Cardiac septum (tissue), 1 donor: ENCODE measurements at places on chromosomes 4 and X.

- no peak for DNase-seq
Observed at GRCh38 chr4:144336633-144337032, 196.1 kb upstream of the GYPA start.

DNA sequence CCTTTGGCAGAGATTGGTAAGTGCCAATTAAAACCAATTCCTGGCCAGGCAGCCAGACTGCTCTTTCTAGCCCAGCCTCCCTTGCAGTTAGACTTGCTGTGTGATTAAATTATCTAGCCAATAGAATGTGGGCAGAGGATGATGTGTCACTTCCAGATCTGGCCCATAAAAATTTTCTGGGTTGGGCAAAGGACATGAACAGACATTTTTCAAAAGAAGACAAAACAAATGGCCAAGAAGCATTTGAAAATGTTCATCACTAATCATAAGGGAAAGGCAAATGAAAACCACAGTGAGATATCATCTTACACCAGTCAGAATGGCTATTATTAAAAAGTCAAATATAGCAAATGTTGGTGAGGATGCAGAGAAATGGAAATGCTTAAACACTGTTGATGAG lies 71.4 kb upstream of the STIM2 start:
- no peak for DNase-seq

GRCh38 chr4:125368146-125368545 lies 53.4 kb downstream of the FAT4 start:
- no peak for DNase-seq

- DNase-seq: no peak
Observed at GRCh38 chr4:96146686-96147085, 306.8 kb downstream of the PDHA2 start.

GRCh38 chrX:72663737-72664136 lies 50.4 kb downstream of the PHKA1 start:
- no peak for DNase-seq

GRCh38 chrX:42797651-42798269 lies 19.8 kb upstream of the PPP1R2C start:
- DNase-seq: no peak

GRCh38 chr4:6986072-6986780 lies 56.9 kb upstream of the TADA2B start:
- DNase-seq: no peak

DNA sequence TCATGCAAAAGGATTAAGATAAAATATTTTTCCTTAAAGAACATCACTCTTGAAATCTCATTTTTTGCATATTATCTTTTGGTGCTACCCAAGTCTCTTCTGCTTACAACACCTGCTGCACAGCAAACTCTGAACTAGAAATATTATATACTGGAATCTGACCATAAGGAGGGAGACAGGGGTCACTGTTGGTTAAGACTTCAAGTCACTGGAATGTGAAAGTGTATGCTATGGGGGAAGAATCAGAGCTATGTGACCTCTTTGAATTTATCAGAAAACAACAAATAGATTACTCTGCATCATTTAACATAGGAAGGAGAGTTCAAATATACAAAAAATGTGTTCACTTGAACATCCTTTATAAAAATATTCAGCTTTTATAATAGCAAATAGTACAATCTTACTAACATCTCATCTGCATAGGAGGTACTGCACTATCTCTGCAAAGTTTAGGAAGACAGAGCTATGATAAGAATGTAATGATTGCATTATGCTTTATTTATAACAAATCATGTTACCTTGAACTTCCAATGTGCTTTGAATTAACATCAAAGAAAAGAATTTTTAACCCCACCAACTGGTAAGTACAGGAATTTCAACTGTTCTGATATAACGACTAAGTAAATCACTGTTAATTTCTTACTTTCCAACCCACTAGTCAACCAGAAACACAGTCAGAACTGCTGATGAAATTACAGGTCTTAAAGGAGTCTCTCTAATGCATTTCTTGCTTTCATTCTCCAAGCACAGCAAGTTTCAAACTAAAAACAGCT lies 69.8 kb downstream of the ZNF827 start:
- DNase-seq: no peak

GRCh38 chr4:38785041-38785790 lies 2.4 kb upstream of the TLR10 start:
- DNase-seq: no peak

DNA sequence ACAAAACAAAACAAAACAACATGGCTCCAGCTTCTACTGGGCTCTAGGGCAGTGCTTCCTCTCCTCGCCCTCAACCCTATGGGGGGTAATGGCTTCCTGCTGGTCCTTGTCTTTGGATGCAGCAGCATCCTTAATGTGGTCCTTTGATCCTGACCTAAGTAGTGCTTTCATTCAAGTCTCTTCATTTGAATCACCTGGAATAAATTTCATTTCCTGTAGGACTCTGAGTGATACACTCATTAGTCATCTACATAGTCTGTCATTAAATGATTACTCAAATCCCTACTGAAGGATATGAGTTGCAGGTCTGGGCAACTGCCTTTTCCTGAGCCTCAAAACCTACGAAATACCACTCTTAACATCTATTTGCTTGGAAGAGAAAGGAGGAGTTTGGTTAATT lies 54.5 kb downstream of the RHOH start:
- no peak for DNase-seq

GRCh38 chr4:139227729-139228404 lies 50.8 kb upstream of the ELF2 start:
- no peak for DNase-seq

- no peak for DNase-seq
Observed at GRCh38 chr4:170526471-170526870, 436.7 kb upstream of the AADAT start.

- DNase-seq: no peak
Observed at GRCh38 chr4:52001616-52002015, 18.5 kb downstream of the LRRC66 start.

DNA sequence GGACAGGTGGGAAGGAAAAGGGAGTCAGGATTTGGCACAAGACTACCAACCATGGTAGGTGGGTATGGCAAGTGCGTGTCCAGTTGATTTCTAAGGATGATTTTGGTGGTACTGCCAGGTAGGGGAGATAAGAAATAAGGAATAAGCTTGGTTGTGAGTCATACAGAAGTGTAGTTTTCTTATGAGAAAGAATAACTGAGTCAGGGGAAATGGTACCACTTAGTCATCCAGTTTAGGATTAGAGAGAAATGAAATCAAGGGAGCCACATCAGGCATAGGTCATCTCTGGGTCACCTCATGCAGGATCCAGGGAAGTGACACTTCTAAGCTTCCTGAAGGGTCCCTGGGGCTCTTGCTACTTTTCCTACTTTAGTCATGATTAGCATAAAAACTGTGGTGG lies 107.1 kb upstream of the C1GALT1C1 start:
- no peak for DNase-seq

DNA sequence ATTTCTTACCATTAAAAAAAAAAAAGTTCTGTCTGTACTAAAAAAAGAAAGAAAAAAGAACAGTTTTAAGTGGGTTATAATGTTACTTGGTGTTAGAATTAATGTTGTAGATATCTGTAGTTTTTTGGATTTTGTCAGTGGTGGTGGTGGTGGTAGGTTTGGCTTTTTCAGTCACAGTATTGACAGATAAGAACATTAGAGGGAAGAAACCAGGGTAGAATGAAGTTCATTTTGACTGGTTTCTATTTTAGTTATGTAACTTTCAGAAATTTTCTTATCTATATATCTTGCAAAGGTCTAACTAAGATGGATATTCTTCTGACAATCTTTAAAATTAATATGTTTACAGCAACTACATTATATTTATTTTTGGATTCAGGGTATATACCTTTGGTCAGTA lies 105.4 kb downstream of the FBXW7 start:
- no peak for DNase-seq

DNA sequence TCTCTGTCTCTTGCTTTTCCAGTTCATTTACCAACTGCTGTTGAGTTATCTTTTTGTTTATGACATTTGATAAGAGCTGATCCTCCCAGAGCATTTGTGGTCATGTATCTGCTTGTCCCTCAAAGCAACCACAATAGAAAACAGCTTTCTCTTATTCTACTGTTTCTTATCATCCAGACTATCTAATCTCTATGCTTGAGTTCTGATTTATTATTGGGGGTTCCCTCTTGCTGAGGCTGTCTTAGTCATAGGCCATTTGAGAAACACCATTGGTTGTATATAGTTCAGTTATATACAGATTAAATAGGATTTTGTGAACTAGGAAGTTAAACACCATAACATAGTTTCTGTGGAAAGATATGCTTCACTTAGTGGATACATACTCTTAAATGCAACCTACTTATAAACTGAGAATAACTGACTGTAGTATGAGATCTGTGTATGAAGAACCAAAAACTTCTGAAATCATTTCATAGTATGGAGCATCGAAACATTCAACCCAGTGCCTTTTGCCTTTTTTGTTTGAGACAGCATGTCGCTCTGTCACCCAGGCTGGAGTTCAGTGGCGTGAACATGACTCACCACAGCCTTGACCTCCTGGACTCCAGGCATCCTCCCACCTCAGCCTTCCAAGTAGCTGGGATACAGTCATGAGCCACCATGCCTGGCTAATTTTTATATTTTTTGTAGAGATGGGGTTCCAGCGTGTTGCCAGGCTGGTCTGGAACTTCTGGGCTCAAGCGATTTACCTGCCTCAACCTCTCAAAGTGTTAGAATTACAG lies 75.8 kb downstream of the STIM2 start:
- no peak for DNase-seq

DNA sequence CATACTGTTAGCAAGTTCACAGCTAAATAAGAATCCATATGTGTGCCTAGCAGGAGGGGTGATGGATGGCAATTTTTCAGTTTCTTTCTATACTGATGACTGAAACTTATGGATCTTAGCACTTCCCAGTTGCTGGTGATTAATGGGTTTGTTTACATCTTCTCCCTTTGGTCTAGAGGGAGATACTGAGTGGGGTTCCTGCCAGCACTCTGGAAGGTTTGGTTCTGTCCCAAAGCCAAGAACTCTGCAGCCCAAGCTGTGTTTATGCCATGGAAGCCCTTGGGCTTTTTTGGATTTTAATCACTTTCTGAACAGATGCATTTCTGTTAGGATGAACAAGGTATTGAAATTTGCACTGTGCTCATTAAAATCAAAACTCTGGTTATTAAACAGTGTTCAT lies 43.5 kb downstream of the DDIT4L start:
- no peak for DNase-seq

GRCh38 chrX:103513476-103514108 lies 5.7 kb downstream of the RAB40A start:
- no peak for DNase-seq

DNA sequence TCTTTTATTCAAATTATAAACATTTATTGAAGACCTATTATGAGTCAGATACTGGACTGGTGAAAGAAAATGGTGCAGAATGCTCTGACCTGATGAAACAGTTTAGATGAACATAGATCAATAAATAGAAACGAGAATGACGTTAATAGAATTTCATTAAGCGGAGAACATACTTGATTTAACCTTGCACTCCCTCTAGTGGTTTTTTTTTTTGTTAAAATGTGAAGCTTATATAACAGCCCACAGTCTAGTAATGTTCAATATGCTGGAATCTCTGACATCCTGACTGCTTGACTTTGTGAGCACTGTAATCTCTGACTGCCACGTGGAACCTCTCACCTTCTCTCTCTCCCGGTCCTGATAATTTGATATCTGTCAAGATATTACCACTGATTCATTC lies 32.3 kb downstream of the HDAC8 start:
- DNase-seq: no peak

GRCh38 chrX:107704181-107704580 lies 71.4 kb downstream of the TSC22D3 start:
- DNase-seq: no peak

GRCh38 chr4:114226968-114227760 lies 247.7 kb upstream of the ARSJ start:
- DNase-seq: no peak

- DNase-seq: no peak
Observed at GRCh38 chr4:173432430-173432829, 33.5 kb upstream of the SCRG1 start.

- no peak for DNase-seq
Observed at GRCh38 chr4:157220371-157220881, at the start of gene GRIA2. Gene GRIA2 (plus strand): TSS chr4:157220728. CDS start chr4:157221043, 315 bp downstream.

- DNase-seq: no peak
Observed at GRCh38 chrX:123169247-123169901, 14.7 kb upstream of the GRIA3 start.

GRCh38 chrX:50865311-50865710 lies 45.2 kb upstream of the BMP15 start:
- DNase-seq: no peak

DNA sequence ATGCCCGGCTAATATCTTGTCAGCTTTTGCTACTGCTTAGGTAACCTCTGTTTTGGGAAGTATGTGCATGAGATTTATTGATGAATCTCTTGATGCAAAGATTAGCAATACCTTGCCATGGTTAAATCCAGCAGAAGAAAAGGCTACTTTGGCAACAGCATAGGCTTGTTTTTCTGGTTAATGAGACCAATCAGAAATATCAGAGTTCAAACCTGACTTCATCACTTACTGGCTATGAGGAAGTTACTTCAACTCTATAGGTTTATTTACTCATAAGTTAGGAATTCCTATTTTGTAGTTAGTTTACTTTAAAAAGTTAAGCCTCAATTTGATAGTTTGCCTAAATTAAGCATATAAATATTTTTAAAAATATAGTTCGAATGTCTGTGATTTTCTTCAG lies 93.1 kb downstream of the PDLIM5 start:
- no peak for DNase-seq

GRCh38 chr4:24070117-24070516 lies 180.3 kb upstream of the PPARGC1A start:
- DNase-seq: no peak

DNA sequence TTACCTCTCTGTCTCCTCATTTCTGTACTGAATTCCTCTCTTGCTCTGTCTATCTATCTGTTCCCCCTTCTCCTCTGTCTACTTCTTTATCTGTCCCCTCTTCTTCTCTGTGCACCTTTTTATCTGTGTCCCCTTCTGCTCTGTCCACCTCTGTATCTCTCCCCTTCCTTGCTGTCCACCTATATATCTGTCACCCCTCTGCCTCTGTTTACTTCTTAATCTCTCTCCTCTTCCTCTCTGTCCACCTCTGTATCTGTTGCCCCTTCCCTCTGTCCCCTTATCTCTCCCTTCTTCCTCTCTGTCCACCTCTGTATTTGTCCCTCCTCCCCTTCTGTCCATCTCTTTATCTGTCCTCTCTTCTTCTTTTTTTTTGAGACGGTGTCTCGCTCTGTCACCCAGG lies 8.9 kb downstream of the CCDC22 start:
- no peak for DNase-seq

- no peak for DNase-seq
Observed at GRCh38 chr4:68123525-68123924, 6.1 kb downstream of the TMPRSS11F start.
